ENCODE measurements at places on chromosomes 11 and 22.

DNA sequence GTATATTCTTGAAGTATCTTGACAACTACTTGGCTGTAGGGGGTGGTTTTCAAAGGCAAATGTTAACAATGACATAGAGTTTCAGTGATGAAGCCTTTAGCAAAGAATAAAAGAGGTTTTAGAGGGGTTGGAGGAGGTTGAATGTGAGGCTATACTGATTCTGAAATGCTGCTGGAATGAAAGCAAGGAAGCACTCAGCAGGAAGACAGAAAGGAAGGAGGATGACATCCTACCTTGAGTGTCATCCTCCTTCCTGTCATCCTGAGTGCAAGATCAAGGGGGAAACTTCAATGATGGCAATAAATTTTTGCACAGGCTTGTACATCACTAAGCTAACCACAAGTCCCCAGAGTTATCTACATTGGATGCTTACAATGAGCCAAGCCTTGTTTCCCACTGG lies 120.5 kb downstream of the APIP start:
- DNase-seq = no peak

GRCh38 chr11:57336111-57336666 lies 497 bp upstream of the SSRP1 start:
- no peak for DNase-seq

- no peak for DNase-seq
These were observed 236.2 kb downstream of the C11orf87 start for GRCh38 chr11:109658190-109658589.

DNA sequence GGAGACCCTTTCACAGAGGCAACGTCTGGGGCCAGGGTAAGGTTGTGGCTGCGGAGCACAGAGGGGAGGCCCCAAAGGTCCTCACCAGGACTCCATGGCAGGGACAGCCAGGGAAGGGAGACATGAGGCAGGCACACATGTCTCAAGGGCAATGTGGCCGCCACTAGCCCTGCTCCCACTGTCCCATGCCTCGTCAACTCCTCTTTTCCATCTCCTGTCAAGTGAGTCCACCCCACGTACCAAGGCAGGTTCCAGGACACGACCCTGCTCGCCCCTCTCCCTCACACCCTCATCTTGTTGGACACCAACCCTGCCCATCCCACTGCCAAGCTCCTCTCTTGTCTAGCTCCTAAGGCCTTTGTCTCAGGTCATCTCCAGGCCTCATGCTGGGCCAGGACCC lies 73.2 kb downstream of the RRM1 start:
- no peak for DNase-seq

GRCh38 chr11:58562375-58562800 lies 13.3 kb downstream of the LPXN start:
- no peak for DNase-seq

DNA sequence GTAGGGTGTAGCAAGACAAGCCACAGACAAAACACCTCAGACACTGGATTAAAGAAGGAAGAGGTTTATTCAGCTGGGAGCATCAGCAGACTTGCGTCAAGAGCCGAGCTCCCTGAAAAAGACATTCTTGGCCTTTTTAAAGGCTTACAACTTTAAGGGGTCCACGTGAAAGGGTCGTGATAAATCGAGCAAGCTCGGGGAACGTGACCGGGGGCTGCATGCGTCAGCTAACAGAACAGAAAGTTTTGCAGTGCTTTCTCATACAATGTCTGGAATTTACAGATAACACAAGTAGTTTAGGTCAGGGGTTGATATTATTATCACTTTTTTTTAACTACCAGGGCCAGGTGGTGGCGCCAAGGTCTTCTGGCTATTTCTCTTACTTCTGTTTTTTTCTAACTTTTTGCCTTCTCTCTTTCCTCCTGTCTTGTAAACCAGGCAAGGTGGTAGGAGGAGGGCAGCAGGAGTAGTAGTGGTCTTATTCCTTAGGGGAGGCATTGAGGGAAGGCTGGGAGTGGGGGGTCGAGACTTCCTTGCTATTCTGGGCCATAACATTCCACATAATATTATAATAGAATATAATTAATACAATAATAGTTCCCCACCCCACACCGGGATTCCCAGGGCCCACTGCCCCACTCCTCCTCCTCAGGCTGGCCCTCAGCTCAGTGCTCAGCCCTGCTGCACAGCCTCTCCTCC lies 587 bp upstream of the ALDH3B1 start:
- DNase-seq = no peak

DNA sequence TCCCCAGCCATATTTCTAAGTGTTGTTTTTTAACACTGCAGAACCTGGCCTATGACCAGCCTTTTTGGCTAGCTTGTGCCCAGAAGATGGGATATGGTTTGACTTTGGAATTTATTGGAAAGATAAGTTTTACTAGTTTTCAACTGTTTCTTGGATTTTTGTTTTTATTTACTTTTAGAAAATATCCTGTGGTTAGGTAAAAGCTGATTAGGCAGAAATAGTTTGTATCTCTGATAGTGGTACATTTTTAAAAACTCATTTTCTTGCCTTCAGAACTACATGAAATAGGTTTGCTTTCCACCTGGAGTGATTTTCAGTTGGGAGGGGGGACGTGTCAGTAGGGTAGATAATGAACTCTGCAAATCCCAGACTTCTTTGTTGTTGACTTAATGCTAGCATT lies 91.3 kb upstream of the RASSF10 start:
- no peak for DNase-seq

GRCh38 chr11:73383249-73384124 lies 7.3 kb downstream of the RELT start:
- no peak for DNase-seq

DNA sequence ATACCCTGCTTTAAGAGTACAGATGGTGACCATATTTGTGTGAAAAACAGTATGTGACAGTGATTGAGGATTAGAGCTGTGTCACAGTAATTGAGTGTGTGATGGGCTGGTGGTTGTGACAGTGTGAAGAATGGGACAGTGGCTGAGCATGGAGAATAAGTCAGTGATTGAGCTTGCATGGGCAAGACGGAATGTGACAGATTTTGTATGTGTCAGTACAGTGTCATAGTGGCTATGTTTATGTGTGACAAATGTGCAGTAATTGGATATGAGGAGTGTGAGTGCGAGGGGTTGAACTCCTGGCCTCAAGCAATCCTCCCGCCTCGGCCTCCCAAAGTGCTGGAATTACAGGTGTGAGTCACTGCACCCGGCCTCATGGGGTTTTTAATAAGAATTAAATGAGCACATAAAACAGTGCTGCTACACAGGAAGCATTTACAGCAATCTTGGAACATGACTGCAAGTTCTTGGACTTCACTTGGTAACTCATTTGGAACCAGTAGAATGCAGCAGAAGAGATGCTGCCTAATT lies 583 bp upstream of the RRAS2 start:
- DNase-seq = no peak

DNA sequence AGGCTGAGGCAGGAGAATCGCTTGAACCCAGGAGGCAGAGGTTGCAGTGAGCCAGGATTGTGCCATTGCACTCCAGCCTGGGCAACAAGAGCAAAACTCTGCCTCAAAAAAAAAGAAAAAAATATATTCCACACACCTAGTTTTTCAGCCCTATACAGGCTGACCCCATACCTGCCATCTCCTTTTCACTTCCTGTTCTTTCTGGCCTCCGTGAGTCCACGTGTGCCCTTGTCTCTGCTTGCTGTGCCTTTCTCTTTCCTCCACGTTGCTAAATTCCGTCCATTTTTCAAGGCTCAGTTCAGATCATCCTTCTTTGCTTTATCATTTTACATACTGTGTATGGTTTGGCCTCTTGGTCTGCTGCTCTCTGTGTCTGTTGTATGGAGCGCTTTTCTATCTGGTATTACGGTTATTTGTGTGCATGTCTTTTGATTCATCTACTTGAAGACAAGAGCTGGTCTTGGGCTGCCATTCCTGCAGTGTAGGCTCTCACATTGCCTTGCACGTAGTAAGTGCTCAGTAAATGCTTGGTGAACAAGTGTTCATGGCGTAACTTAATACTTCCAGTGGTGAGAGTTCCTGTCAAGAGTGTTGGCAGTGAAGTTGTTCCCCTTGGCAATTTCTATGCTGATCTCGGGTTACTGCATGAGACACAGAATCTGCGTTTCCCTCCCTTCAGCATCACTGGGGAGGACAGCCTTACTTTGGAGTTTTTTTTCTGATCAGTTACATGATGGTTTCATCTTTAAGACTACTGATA lies 57.5 kb downstream of the PTPRJ start:
- DNase-seq = no peak

GRCh38 chr11:74951226-74951625 lies 2.2 kb downstream of the SPCS2 start:
- no peak for DNase-seq

DNA sequence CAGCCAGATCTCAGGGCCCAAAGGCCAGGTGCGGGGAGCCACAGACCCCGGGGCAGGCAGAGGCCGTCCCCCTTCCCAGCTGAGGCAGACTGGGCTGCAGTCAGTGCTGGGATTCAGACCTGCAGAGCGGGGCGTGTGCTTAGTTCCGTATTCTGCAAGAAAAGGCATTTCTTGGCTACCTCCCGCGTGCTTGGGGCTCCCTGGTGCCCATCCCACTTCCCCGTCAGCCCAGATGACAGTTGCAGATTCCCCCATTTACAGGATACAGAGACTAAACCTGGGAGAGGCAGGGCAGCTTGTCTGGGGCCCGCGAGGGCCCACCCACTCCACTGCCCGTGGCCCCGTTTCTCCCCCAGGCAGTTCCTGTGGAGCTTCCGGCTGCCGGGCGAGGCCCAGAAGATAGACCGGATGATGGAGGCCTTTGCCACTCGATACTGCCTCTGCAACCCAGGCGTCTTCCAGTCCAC lies 18.3 kb downstream of the CYTH4 start:
- no peak for DNase-seq

GRCh38 chr22:41557401-41558240 lies 3.2 kb upstream of the CSDC2 start:
- no peak for DNase-seq

GRCh38 chr11:118870396-118871343 lies 13.0 kb upstream of the CXCR5 start:
- no peak for DNase-seq

DNA sequence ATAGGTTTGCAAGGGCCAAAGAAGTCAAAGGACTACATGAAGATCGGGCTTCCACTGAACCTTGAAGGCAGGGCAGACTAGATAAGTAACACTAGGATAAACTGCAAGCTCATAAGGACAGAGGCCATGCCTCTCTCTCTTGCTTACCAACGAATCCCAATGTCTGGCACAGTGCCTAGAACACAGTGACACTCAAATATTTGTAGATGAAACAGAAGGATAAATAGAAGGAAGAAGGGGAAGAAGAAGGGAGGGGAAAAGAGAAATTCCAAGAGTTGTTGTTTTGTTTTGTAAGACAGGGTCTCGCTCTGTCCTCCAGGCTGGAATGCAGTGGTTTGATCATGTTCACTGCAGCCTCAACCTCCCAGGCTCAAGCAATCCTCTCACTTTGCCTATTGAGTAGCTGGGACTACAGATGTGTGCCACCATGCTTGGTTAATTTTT lies 26.9 kb downstream of the SIK3 start:
- DNase-seq = no peak

DNA sequence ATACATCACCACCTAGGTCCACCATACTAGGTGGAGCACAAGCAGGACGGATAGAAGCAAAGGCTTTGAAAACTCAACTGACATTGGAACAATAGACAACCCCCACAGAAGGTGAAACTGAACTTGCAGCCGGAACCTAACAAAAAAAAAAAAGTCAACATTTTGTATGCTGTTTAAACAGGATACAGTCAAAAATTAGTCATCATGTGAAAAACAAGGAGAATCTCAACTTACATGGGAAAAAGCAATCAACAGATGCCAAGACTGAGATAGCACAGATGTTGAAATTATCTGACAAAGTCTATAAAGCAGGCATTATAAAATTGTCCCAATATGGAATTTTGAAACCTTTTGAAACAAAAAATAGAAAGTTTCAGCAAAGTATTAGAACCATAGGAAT lies 123.8 kb downstream of the RAB38 start:
- no peak for DNase-seq

- no peak for DNase-seq
These were observed 121.9 kb downstream of the LARGE1 start for GRCh38 chr22:33798401-33798800.

DNA sequence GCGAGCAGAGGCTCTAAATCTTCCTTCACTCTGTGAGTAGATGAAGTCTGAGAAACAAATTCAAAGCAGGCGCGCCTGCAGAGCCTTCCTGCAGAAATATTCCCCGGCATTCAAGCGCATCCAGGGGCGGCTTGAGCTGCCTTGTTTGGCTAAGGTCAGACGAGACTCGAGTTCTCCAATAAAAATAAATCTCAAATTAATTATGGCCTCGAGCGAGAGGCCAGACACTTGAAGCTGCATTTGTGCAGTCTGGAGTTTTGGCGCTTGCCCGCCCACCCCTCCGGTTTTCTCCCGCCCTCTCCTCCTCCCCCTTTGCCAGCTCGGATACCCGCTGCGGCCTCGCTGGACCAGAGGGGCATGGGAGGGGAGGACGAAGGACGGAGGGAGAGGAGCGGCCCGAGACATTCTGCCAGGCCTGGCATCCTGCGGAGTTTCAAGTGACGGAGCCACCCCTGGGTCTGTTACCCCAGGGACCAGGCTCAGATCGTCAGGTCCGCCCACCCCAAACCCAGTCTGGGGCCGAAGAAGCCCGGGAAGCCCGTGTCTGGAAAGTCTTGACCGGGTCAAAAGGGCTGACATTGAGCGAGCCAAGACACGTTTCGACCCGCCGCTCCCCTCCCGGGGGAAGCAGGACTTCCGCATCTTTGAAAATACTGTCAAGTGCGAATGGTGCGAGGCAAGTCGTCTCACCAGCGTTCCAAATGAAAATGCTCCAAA lies 3.8 kb upstream of the FLI1 start:
- DNase-seq = no peak

GRCh38 chr11:3021125-3021524 lies 29.0 kb upstream of the NAP1L4 start:
- DNase-seq = no peak

DNA sequence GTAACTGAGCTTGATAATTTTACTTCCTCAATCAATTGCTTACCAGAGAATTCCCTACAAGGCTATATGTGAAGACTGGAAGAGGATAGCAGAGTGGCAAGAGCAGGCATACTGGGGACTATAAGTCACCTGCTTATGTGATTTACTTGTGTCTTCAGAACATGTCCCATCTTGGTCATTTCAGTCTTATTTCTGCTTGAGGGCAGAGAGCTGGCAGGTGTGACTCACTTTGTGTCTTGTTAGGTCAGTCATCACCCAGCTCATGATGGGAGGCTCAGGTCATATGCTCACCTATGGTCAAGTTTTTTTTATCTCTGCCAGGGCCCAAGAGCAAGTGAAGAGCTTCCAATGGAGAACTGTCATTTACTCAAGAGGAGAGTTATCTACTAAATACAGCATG lies 6.2 kb downstream of the SRSF8 start:
- no peak for DNase-seq

GRCh38 chr11:130037058-130037457 lies 32.6 kb upstream of the APLP2 start:
- DNase-seq = no peak

DNA sequence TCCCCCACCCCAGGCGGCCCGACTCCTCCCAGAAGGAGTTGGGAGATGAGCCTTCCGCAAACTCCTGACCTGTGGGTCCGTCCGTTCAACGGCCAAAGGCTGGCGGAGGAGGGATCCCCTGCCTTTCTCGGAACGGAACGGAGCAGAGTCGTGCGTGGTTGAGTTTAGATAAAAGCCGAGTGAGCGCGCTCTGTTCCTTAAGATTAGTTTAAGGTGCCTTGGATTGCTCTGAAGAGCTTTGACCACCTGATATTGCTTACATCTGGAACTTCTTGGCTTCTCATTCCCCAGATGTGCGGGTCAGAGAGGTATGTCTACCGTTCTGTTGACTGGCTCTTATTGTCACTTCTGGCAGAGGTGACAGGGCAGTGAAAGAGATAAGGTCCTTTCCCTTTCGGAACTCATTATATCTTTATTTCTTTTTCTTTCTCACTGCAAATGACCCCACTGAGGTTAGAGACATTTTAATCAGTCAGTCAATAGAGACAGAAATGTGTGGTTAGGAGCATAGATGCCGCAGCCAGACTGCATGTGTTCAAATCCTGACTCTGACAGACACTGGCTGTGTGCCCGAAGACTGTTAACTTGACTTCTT lies at the start of gene TRIM6:
TSS of gene TRIM6 (plus strand) at position 31 of the 595 bp plus-strand sequence. CDS start at position 292, 261 bp downstream.
- DNase-seq = no peak

Measured in stimulated activated CD4-positive, alpha-beta T cell treated with anti-CD3 and anti-CD28 coated beads, Interleukin-2, amount 100 ng/mL, for 4 hours (primary cell).